ENCODE measurements at places on chromosomes 3 and 15. TPM values are rescaled to one million over a fixed set of nuclear protein-coding genes. Genes with fewer than 3 reads are reported as not detected.

- DNase-seq = peak; percentile 67
Observed at GRCh38 chr15:37093480-37094332, 6.6 kb downstream of the MEIS2 start.

DNA sequence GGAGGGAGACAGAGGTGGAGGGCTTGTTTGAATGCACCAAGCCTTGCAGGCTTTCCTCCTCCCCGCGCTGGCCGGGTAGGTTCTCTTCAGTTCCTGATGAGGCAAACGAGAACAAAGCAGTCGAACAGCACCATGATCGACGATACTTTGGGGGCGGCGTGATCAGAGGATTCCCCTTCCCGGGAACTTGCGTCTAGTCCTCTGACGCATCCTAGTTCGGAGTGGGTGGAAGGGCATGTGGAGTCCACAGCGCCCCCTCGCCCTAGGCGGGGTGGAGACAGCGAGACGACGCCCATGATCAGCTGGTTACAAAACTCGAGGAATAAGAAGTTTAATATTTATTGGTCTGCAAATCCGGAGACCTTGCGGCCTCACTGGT, 452 bp upstream of the SV2B start:
- no peak for DNase-seq

GRCh38 chr3:194852831-194853508, 167.3 kb downstream of the FAM43A start:
- DNase-seq = no peak

DNA sequence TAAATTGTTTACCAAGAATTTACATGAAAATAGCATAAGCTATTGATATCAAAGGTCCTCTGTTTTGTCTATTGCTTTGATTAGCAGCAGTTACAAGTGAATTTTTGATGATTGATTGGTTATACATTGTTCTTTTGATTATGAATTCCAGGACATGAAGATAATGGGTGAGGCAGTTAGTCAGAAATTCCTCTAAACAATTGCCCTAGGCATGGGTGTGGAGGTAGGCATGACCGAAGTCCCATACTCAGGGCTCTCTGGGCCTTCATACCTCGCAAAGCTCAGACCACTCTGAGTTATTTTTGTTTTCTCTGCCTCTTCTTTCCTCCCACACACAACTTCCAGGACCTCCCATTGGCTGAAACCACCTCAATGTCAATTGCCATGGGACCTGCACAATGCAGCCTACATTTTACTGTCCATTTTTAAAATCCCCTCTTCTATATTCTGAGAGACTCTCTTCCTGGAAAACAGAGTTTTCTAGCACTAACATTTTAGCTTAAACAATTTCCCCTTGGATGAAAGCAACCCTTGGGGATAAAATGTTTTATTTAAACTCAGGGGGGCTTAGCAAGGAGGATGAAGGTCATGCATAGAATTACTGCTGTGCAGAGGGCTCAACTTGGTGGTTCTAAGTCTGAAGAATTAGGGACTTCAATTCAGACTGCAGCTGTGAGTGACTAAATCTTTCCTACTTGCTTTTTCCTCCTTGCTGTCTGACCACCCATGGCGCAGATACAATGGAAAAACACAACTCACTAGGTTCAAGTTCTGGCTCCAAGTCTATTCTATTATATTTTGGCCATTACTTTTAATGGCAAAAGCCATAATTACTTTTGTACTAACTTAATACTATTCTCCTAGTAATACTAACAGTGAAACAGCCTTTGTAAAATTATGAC, 594.8 kb downstream of the NTRK3 start:
- DNase-seq = no peak

DNA sequence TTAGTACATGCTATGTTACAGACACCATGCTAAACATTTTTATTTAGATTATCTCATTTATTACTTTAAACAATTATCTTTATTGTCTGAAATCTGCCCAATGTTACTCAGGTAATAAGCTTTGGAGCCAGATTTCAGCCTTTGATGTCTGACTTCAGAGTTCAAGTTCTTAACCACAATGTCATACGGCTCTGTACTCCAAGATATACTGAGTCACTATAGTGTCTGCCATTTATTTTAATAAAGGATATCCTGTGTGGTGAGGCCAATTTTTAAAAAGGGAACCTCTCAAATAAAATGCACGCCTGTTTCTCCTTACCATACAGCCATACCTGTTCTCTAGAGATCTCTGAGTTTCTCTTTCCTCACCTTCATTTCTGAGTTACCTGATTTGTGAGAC, 193.1 kb downstream of the EPHA3 start:
- DNase-seq = no peak

DNA sequence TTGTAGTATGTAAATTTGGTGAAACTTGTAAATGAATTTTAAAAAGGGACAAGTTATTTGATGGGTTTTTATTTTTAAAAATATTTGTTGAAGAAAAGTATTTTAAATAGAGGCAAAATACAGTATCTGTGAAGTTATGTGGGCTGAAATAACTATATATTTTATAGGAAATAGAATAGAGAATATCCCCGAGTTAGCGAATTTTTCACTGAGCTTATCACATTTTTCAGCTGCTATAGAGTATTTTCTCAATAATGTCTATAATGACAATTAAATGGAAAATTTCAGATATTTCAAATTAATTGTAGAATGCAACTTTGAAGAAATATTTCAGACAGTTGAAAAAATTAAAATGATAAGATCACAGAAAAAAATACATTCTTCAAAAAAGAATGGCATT, 166.4 kb upstream of the TP63 start:
- DNase-seq = no peak

GRCh38 chr15:100335335-100335999, 6.3 kb downstream of the ADAMTS17 start:
- DNase-seq = no peak

DNA sequence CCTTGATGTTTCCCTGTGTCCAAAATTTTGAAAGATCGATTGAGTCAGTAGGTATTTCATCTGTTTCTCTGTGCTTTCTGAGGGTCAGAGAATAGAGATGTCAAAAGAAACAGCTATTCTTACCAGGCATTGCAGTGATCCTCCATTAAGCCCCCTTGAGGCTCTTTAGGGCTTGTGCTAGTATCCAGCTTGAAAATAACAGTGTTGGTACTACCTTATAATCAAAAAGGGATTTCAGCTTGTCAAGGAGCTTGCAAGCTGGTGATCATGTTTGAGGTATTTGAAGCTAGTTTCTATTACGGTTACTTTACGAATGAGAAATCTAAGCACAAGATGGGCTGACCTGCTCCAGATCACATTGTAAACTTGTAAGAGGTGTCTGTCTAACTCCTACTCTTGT, 103.4 kb downstream of the EDEM1 start:
- no peak for DNase-seq

DNA sequence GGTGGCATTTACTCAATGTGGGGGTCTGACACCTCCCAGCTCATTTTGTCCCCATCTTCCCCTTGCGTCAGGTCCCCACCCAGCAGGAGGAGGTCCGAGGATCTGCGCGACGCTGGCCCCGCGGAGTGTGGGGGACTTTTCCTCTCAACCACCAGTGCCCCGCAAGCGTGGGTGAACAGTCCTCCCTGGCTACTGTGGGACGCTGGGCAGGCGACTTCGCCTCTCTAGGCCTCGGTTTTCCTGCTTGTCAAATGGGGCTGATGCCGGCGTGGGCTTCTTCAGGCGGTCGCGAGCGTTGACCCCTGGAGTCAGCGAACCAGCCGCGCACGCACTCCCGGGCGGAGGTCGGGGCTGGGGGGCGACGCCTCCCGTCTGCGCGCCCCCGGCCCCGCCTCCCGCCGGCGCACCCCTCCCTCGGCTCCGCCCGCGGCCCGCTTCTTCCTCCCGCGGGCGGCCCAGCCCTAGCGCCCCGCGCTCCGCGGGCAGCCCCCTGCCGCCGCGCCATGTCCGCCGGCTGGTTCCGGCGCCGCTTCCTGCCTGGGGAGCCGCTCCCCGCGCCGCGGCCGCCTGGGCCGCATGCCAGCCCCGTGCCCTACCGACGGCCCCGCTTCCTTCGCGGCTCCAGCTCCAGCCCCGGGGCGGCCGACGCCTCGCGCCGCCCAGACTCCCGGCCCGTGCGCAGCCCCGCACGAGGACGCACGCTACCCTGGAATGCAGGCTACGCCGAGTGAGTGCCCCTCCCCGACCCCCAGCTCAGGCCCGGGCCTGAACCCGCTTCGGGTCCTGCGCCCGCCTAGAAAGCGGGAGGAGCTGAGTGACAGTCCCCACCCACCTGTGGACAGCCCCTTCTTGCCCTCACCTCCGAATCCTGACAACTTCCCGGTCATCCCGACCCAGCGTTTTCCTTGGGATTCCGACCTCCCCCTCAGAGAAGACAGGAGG, at the start of gene PPM1M:
Gene PPM1M, plus strand, starts transcription at position 438 of the 942 bp plus-strand sequence. Its CDS starts 66 bp downstream, at position 504.
- DNase-seq = peak; percentile 29

GRCh38 chr15:68213991-68214837, 9.1 kb upstream of the CALML4 start:
- DNase-seq = no peak

- no peak for DNase-seq
Observed at GRCh38 chr15:69460481-69460880, 7.9 kb downstream of the RPLP1 start.

- no peak for DNase-seq
Observed at GRCh38 chr3:17151598-17152373, 267.0 kb downstream of the PLCL2 start.

GRCh38 chr3:85652360-85652759, 693.6 kb downstream of the CADM2 start:
- no peak for DNase-seq

DNA sequence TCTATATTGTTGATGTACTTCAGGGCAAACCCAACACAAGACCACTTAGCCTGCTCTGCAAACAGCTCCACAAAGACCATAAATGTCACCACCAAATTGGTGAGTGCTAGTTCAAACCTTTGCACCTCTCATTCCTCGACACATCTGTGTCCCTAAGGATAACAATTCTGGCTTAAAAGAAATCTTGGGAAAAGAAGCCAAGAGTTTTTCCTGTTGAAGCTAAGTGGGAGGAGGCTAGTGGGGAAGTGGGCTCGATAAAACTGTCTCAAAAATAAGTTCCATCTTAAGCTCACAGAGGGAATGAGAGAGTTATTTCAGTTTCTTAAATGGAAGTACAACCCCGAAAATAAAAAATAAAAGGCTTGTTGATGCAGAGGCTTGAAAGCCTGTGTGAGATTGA, 40.4 kb upstream of the PRICKLE2 start:
- DNase-seq = no peak

The BFSP2 gene
- not detected for total RNA-seq

The GOLGA8N gene
- 0.78 TPM for total RNA-seq

The ARL6IP5 gene
- total RNA-seq = 108 TPM

The GOLGA8K gene
- not detected for total RNA-seq

The GABRR3 gene
- not detected for total RNA-seq

All from HFFc6 (cell line).